ENCODE measurements at places on chromosomes 3 and 15.
A peak's percentile ranks its signal among the peaks of the same experiment; 100 is the strongest.

GRCh38 chr15:35028235-35028984 is 40.3 kb upstream of the ZNF770 start:
- no peak for DNase-seq

GRCh38 chr3:10262027-10262426 is 13.8 kb downstream of the TATDN2 start:
- DNase-seq: no peak

GRCh38 chr3:100097919-100098783 is 16.1 kb downstream of the FILIP1L start:
- peak; percentile 64 for DNase-seq

- DNase-seq: no peak
Observed at GRCh38 chr15:93557696-93558095, 468.7 kb upstream of the RGMA start.

DNA sequence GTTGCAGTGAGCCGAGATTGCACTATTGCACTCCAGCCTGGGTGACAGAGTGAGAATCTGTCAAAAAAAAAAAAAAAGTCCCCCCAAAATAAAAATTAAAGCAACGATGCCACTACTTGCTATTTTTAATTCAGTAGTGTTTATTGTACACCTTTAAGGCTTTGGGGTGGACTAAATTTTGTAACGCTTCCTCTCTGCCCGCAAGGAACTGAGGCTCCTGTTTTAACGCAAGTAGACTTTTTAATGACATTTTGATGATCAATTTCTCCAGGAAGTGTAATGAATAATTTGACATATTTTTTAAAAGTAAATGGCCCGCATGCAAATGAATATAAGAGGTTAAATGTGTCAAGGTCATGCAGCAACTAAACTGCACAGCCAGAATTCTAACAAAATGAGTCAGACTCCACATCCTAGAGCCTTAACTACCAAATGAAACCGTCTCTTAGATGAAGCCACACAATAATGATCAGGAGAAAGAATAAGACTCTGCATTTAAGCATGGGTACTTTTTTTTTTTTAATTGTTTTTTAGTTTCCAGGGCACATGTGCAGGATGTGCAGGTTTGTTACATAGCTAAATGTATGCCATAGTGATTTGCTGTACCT is 96.8 kb upstream of the LMOD3 start:
- peak; percentile 52 for DNase-seq

DNA sequence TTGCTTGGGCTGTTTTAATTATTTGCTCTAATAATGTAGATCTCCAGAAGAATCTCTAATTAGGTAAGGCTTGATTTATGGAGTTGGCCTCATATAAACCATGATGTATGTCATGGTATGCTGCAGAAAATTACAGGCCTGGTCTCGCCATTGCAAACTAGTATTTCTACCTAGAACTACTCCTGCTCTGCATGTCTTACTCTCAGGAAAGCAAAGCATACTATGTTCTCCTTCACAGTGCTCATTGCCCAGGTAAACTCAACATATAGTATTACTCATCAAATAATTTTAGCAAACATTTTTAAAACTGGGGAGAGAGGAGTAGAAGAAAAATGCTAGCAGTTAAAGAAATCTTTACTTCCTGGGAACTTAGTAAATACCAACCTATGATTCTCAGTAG is 90.7 kb downstream of the FILIP1L start:
- DNase-seq: no peak

DNA sequence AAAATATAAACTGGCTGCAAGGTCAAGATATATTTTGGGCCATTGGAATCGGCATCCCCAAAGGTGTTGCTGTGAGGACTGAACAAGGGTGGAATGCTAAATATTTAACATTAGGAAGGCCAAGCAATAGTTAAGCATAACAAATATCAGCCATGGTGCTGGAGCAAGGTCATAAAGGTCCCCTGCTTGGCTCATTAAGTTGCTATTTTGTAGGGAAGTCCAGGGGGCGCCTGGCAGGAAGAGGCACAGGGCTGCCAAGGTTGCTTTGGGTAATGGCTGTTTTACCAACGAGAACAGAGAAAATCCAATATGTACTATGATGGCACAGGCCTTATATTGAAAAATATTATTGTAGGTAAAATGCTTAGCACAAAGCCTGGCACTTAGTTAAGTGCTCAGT is 62.2 kb downstream of the SLC15A2 start:
- DNase-seq: no peak

DNA sequence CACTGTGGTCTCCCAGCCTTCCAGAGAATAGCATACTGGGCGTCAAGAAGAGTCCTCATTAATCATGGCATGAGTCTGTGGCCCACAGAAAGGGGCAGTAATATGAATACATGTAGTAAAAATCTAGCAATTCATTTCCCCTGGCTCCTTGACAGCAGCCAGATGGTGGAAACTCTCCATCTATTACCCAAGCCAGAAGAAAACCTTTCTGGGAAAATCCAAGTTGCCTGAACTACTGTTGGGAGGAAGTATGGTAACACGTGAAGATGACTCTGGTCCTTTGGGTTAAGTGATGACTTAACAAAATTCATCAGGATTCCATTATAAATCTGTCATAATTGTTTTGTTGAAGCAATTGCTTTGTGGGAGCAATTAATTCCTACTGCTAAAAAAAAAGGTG is 530.5 kb downstream of the FHIT start:
- no peak for DNase-seq

DNA sequence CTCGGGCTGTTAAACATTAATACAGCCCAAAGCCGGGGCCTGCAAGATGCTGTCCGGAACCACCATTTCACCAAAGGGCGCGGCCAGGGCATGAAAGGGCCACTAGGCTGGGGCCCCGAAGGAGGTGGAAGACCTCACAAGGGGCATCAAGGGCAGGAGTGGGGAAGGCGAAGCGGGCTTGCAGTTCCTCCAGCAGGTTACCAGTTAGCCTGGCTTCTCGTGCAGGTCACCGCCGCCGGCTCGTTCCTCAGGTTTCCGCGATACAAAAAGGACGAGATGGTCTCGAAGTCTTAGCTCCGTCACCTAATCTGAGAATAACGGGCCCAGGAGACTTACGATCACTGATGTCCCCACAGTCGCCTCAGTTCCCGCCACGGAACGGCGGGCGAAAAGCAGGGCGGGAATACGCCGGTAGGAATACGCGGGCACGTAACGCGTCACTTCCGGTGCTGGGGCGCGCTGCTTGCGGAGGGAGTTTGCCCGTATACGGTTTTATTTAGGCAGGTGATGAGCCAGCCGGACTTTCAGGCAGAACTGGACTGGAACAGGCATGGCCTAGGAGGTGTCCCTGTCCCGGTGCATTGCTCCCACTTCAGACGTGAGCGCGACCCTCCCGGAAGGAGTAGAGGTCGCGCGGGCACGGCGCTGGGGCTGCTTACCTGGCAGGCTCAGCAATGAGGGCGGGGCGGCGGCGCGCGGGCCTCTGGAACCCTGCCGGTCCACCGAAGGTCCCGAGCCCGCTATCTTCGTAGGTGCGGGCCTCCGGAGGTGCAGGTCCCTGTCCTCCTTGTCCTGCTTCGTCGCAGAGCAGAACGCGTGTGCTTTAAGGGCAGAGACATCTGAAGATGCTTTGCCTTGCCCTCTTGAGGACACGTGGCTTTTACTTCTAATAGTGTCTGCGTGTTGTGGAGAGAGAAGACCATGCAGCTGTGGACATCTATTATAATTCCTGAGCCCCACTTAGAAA is at the start of gene RFC4:
RFC4 (minus strand) TSS at position 394 of the 967 bp plus-strand sequence. CDS start 1,769 bp downstream, outside the sequence.
- peak; percentile 60 for DNase-seq

GRCh38 chr3:79618883-79619282 is 148.9 kb downstream of the ROBO1 start:
- no peak for DNase-seq

GRCh38 chr15:62118520-62119226 is 46.4 kb downstream of the C2CD4B start:
- peak; percentile 12 for DNase-seq

DNA sequence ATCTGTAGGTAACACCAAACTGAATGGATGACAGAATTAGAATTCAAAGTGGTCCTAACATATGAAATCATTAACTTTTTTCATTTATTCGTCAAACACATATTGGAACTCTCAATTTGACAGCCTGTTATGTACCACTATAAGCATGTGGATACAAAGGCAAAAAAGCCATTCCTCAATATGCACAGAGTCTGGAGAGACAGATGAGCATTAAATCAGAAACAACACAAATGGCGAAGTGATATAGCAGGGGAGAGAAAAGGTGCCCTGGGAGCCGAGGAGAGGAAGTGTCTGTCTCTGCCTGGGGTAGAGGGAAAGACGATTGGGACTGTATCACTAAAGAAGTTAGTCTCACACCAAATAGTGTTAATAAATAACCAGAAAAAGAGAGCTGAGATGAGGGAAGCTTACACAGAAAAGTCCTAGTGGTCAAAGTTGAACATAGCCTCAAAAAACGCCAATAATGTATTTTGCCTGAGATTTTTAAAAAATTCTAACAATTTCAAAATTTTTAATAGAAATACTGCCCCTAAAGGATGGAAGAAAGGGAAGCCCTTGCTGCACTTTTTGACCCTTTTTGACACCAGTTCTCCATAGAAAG is 417.5 kb downstream of the TUSC7 start:
- DNase-seq: no peak

DNA sequence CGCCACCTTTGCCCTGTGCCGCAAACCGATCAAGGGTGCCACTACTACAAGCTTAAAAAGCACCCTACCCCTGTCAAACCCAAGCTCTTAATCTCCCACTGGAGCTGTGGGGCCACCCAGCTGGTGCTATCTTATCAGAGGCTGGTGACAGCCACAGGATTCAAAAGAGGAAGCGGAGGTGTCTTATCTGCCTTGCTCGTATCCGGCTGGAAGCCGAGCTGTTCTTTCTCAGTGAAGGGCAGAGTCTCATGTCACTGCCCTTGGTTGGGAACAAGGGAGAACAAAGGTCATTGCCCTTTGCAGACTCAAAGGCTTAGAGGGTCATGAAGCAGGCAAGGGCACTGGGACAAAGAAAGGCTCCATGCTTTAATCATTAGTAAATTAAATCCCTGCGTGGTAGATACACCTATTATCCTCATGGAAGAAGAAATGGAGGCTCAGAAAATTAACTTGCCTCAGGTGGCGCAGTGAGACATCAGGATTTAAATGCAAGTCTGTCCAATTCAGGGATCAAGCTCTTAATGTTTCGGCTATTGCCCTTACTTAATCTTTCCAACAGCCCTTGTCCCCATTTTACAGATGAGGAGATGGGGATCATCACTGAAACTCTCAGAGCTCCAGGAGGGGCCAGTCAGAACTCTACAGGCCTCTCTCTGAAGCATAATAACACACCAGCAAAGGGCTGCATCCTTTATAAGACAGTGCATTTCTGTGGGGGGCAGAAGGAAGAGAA is 360.0 kb upstream of the PROK2 start:
- no peak for DNase-seq

DNA sequence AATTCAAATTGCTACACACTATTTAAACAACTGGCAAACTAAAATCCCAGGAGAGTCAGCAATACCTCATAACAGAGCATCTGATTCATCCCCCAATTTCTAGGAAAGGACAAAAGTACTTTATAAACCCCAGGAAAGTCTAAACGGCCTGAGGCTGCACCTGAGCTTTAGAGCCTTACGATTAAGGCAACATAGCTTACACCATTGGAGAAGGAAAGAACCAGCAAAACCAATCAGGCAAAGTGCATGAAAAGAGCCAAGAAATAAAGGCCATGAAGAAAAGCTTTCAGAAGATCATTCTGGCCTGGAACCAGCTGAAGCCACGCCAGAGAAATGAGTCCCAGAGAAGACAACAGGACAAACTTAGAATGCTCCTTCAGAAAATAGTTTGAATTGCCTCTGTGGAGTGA is 48.1 kb downstream of the PTPN9 start:
- DNase-seq: peak; percentile 67

DNA sequence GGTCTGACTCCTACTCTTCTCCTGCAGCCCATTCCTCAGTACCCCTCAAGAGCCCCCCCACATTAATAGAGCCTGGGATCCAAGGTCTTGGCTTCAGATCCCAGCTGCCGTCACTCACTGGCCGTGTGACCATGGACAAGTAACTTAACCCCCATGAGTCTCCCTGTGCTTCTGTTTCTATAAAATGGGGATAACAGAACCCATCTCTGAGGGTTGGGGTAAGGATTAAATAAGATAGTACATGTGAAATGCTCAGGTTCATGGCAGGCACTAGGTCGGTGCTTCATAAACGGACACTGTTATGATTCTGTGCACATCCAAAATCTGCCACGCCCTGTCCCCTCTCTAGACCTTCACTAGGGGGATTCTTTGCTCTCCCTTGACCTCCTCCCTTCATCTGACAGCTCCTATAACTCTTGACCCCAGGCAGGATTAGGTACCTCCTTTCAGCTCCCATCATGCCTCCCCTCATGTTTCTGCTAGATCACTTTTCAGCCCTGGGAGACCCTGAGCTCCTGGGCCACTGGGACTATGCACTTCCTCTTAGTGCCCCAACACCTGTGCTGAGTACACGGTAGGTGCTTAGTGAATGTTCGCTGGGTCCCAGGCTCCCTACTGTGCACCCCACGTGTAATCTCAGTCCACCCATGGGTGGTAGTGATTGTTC is 1.5 kb downstream of the CAND2 start:
- no peak for DNase-seq

GRCh38 chr15:44159492-44159891 is 35.6 kb downstream of the FRMD5 start:
- no peak for DNase-seq

GRCh38 chr3:102979191-102979590 is 544.4 kb downstream of the ZPLD1 start:
- DNase-seq: peak; percentile 12

DNA sequence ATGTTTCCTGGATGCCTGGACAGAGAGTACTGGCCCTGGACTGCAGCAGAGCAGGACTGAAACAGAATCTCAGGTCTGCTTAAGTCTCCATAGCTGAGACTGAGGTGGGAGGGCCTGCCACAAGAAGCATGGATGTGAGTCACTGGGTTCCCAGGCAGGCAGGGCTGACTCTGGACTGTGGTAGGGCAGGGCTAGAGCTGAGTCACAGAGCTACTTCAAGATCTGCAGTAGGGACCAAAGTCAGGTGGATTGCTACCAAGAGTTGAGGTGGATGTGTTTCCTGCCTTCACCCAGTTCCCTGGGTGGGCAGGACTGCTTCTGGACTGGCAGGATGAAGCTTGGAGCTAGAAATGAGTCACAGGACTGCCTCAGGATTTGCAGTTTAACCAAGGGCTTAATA is 282.9 kb downstream of the AGBL1 start:
- DNase-seq: no peak

- no peak for DNase-seq
Observed at GRCh38 chr3:144754076-144754783, 782.6 kb downstream of the DIPK2A start.

DNA sequence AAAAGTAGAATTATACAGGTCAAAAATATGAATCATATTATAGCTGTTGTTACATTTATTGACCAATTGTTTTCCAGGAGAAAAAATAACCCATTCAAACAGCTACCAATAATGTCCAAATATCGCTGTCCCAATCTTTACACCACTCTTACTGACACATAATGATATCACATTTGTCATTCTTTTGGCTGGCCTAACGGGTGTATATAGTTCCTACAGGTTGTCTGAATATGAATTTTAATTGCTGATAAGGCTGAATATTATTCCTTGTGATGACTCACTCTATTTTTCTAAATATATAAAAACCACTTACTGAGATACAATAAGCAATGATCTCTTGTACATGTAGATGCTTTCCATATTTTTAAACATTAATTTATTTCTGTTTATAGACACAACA is 76.4 kb downstream of the FSIP1 start:
- no peak for DNase-seq

Data from choroid plexus epithelial cell (primary cell).